ENCODE measurements at places on chromosomes 7 and 10.

DNA sequence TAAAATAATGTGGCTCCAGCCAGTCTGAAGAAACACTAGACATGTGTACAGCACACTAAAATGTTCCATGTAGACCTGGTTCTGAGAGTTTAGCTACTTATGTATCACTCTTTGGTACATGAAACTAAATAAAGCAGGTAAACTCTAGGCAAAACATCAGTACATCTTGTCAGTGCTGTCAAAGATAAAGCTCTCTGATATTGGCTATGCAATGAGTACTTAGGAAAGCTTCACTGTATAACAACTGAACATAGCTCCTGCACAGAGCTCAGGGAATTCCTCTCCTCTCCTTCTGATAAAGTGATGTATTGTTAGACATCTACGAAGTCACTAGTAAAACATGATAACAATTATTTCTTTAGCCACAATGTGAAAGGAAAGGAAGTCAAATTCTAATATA lies 3.5 kb downstream of the LRRN3 start:
- no peak for DNase-seq

GRCh38 chr10:131274133-131274880 lies 37.2 kb downstream of the TCERG1L start:
- no peak for DNase-seq

DNA sequence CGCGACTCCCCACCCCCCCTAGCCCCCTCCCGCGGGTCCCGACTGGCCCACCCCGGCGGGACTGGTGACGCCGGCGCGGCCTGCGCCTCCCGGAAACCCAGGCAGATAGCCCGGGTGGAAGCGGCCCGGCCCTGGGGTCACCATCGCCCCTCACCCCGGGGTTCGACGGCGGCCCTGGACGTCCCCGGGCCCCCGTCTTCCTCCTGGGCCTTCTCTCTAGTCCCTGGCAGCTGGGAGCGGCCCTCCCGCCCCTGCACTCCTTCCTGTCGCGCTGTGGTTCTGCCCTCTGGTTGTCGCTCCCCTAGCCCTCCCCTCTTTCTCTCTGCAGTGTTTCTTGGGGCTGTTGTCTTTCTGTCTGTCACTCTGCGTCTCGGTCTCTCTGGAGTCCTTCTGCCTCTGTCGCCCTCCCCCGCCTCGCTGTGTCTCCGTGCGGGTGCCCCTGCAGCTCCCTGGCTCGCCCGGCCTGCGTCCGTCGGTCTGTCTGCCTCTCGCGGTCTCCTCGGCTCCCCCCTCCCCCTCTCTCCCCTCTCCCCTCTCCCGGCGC lies 90.5 kb upstream of the PAX2 start:
- no peak for DNase-seq

DNA sequence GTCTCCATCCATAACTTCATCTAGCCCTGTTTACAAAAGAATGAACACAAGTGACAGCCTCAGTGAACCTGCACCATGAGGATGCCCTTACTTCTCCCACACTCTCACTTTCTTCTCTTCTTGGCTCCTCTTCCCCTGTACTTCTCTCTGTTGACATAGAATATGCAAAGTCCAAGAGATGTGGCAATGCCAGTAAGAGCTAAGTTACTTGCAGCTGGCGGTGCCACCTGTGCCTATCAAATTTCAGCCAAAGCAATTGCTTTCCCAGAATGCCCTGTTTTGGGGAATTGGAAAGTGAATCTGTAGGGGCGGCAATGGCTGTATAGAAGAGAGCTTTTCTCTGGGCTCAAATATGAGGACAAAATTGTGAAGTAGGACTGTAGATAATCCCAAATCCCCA lies 557.8 kb downstream of the AUTS2 start:
- no peak for DNase-seq

DNA sequence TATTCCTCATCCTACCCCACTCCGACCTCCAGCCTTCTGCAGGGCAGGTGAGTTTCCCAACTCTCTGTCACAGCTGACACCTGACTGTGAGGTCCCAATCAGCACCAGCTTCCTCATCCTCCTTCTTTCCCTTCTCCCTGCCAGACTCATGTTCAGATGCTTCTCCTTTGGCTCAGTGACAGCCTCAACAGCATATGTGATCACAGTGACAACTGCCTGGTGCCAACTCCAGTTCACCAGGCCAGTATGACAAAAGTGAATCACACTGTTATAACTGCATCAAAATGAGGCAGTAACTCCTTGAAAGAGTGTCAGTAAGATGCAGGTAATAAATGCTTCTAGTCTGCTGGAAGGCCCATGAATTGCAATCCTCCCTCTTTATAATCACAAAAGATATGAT lies 46.8 kb upstream of the NFE2L3 start:
- no peak for DNase-seq

DNA sequence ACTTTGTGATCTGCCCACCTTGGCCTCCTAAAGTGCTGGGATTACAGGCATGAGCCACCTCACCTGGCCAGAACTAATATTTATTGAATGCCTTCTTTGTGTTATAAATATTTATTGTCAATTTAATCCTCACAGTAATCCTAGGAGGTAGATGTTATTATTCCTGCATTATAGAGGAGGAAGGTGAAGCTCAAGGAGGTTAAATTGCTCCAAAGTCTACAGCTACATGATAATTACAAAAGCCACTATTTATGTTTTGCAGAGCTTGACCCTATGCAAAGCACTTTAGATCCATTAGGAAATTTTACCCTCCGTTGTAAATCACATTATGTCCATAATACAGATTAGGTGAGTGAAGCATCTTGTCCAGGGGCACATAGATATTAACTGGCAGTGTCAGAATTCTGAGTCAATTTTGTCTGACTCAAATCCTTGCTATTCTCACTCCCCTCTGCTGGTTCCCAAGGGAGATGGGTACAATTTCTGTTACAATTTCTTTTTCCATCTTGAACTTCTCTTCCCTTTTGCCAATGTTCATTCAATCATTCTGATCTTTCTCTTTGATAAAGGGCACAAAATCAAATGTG lies 25.7 kb upstream of the CDK14 start:
- peak; percentile 32 for DNase-seq

- DNase-seq, result no peak
These were observed 168.4 kb upstream of the KMT2E start for GRCh38 chr7:104845557-104845956.

DNA sequence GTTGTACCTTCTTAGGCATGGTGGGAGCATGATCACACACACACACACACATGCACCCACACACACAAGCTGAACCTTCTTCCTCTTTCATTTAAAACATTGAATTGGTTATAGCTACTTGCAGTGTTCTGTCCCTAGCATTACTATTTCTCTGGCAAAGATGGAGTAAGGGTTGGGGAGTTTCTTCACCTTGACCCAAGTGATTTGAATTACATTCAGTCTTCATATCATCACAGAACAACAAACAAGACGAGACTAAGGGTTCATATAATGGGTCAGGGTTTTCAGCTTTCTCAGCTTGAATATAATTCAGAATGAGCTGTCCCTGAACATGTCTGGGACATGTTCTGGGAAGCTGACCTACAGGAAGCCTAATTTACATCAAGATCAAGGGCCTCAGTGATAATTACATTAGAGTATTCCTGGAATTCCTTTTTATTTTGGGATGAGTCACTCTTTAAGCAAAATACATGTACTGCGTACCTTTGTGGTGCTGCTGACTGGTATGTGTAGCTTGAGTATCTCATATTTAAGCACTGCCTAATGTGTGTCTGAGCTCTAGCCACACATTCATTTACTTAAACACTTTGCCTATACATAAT lies 213.5 kb upstream of the TMEM229A start:
- DNase-seq, result no peak

- DNase-seq, result no peak
These were observed 10.0 kb upstream of the SPOCK2 start for GRCh38 chr10:72098301-72098835.

- no peak for DNase-seq
These were observed 72.7 kb downstream of the TCERG1L start for GRCh38 chr10:131238669-131239280.

GRCh38 chr7:50450590-50451032 lies 461 bp upstream of the FIGNL1 start:
- DNase-seq, result no peak

DNA sequence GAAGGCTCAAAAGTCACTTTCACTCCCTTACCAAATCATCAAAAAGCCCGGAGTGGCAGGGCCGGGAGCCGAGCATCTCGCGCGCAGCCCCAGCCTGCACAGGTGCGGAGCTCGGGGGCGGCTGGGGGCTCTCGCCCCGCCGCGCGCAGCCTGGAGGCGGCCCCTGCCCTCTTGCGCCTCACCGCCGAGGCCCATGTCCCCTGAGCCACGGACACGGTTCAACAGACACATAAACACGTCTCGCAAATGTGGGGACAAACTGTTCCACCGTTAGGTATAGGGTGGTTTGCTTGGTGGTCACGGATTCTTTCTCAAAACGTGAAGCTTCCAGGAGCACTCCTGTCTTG lies 700 bp downstream of the GSAP start:
- DNase-seq, result no peak

- no peak for DNase-seq
These were observed 74.4 kb upstream of the LSM8 start for GRCh38 chr7:118109607-118110006.

GRCh38 chr10:113604572-113604971 lies 51.7 kb downstream of the HABP2 start:
- no peak for DNase-seq

DNA sequence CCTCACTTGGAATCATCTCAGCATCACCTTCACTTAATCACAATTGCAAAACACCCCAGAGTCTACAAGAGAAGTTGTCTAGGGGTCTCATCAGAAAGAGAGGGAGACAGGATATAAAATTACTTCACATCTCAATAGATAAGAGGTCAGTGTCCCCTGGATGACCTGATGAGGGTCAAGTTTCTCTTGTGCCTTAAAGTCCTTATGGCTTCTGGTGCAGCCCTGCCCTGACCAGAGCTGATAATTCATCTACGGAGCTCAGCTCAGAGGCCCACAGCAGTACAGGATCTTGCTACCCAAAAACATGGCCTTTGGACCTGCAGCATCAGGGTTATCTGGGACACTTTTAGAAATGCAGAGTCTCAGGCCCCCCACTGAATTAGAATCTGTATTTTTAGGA lies 111.1 kb upstream of the GLI3 start:
- no peak for DNase-seq

DNA sequence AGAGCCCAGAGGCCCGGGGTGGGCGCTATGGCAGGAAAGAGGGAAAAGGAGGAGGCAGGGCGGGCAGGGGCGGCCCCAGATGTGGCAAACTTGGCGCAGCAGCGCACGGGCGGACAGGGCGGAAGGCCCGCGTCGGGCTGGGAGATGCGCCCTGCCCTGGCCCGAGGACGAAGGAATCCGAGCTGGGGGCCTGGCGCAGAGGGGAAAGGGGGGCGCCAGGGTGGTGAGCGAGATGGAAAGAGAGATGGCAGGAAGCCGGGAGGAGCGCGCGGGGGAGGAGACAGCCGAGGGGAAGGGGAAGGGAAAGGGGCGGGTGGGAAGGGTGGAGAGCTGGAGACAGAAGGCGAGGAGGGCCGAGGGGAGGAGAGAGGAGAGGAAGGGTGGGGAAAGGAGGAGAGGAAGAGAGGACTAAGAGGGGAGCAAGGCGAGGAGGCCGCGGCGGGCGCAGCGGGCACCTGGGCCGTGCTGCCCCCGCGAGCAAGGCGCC lies at the start of gene MARVELD1:
TSS of gene MARVELD1 (plus strand) at position 392 of the 487 bp plus-strand sequence. CDS start 147 bp downstream, outside the sequence.
- DNase-seq, result peak; percentile 77

GRCh38 chr10:103069453-103070331 lies 123.4 kb downstream of the NT5C2 start:
- DNase-seq, result peak; percentile 28

GRCh38 chr7:30843741-30844482 lies 67.7 kb upstream of the AQP1 start:
- DNase-seq, result no peak

DNA sequence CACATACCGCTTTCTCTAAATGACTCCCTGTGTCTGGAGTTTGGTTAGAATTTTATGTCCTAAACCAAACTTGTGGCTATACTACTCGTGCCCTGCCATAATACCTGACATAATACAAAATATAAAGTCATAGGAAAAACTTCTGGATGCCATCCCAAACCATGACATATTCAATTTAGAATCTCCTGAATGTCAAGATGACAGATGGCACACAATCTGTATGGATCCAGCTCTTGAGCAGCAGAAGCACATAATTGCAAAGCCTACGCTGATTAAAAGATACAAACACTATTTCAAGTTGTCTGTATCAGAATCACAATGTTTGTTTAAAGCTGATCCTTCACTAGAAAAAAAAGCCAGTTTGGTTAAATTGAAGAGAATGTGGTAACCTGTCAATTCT lies 22.4 kb upstream of the CDC14C start:
- no peak for DNase-seq

- no peak for DNase-seq
These were observed 6.0 kb downstream of the TSC22D4 start for GRCh38 chr7:100472854-100473499.

DNA sequence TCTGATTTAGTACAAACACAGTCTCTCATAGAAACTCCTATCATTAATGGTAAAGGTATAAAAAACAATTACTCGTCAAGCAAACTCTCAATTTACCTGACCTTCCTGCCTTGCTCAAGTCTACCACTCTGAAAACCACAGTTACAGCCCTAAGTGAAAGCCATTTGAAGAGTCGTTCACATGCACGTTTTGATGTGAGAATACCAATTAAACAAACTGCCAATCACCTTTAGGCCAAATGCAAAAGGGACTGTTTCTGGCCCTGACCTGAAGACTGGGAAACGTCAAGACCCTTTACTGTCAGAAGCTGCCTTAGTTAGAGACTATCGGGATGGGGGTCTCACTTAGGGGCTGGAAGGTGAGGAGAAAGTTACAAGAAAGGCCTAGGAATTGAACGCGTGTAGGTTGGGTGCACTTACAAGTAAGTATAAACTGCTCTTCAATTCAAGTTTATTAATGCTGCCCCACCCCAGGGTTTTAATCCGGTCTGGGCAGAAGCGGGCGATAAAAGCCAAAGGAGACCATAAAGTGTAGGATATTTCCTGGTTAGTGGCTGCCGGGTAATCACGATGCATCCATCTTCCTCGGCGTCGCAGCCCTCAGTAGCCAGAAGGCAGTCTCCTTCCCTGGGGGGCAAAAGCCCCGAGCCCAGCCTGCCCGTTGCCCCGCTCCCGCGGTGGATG lies 935 bp downstream of the TM9SF3 start:
- DNase-seq, result peak; percentile 6

- no peak for DNase-seq
These were observed 91.1 kb upstream of the DNAJB12 start for GRCh38 chr10:72445851-72446250.

GRCh38 chr10:124296121-124296812 lies 122.5 kb downstream of the OAT start:
- DNase-seq, result no peak

DNA sequence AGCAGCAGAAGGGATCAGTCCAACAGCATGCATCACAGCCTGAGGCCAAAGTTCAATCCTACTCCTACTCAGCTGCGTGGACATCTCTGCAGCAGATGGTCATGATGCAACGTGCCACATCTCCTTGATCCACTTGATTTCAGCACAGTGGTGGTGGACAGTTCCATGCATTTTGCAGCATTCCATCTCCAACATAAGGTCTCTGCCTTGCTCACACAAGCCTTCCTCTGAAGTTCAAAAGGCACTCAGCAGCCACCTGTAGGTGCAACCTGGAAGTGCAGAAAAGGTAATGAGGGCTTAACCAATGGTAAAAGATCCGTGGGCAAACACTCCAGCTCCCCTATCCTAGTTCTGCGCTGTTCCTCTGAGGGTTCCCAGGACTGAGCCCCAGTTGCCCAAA lies 57.5 kb upstream of the CHCHD3 start:
- peak; percentile 41 for DNase-seq
